ENCODE measurements at places on chromosomes 4 and X.

DNA sequence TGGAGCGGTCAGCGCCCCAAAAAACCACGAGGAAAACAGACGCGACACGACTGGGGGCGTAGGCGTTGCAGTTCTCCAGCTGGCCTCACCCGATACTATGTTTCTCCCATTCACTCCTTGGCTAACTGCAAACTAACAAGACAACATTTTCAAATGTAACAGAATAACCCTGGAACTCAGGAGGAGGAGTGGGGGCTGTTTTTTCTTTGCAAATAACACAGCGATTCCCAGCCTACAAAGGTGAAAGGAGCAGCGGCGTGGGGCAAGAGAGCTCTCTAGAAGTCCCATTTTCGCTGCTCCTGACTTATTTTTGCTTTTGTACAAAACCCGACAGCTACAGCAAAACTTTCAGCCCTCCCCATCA is 1.6 kb downstream of the SOX3 start:
- no peak for DNase-seq

DNA sequence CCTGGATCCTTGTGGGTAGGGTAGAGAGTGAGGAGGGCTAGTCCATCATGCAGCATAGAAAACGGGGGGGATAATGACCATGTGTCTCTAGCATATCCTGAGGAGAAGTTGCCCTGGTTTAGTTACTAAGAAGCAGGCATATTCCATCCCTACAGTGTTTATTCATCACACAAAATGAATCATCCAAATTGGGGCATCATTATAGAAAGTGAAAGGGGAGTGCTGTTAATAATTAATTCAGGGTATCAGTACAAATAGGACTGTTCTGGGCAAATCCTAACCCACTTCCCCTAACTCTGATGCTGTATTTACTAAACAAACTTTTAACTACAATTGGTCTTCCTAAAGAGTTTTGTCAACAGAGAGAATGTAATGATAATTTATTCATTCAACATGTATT is 281.1 kb upstream of the ARX start:
- no peak for DNase-seq

GRCh38 chr4:76485450-76485849 is 50.4 kb downstream of the SHROOM3 start:
- no peak for DNase-seq

DNA sequence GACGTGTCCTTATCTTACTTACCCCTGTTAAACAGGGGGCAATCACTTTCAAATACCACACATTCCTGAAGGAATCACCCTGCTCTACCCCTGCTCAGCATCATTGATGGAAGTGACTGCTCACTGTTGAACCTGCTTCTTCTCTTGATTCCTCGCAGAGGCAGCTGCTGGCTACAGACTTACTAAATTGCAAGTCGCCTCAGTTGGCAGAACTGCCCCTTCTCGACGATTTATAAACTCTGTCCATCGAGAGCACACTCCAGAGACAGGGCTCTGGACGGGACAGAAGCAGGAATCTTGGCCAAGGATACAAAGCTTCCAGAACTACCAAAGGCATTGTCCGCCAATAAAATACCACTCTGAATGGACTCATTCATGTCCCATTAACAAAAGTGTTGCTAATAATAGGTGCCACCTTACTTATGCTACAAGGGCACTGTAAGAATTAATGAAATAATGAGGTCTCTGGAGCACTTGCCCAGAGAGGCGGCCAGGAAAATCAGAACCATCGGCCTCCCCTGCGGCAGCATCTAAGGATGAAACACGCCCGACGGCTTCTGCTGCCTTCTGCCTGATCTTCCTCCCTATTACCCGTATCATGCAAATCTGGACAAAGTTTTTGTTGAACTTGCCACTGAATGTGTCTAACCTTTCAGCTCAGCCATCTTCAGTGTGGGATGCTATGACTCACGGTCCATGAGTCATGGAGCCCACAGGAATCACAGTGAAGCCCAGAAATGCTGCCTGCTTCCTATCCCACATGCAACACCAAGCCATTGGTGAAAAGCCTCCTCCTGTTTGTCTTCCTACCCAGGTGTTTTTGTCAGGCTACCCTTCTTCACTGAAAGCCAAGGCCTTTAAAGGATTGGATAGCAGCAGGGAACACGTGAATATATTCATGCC is 164.9 kb downstream of the MAML3 start:
- DNase-seq: no peak

DNA sequence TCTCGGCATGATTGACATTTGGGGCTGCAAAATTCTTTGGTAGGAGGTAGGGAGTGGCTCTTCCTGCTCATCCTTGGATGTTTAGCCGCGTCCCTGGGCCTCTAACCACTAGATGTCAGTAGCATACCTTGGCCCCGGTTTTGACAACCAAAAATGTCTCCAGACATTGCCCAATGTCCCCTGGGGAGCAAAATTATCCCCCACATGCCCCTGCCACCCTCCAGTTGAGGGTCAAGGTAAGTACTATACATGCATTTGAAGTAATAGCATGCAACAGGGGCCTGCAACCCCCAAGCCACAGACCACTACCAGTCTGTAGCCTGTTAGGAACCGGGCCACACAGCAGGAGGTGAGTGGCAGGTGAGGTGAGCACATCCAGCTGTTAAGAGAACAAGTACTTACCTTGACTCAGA is 17.6 kb upstream of the KIAA1210 start:
- no peak for DNase-seq

GRCh38 chr4:64272432-64272831 is 136.8 kb downstream of the TECRL start:
- no peak for DNase-seq

- DNase-seq: no peak
These were observed 423.8 kb upstream of the FRG1 start for GRCh38 chr4:189516902-189517301.

DNA sequence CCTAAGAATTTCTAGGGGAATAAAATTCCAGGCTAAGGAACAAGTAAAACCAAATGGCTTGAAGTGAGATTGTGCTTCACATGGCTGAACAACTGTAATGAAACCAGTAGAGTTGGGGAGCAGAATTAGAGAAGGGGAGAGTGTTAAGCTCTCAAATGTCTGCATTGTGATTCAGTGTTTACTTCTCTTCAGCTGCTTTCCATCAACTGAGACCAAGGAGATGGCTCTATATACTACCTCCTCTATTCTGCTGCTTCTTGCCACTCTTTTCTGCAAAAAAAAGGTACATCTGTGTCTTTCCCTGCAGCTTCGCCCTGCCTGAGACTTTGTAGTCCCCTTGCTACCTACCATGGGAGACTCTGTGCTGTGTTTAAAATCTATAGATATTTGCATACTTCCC is 73.5 kb downstream of the WDFY3 start:
- DNase-seq: no peak

DNA sequence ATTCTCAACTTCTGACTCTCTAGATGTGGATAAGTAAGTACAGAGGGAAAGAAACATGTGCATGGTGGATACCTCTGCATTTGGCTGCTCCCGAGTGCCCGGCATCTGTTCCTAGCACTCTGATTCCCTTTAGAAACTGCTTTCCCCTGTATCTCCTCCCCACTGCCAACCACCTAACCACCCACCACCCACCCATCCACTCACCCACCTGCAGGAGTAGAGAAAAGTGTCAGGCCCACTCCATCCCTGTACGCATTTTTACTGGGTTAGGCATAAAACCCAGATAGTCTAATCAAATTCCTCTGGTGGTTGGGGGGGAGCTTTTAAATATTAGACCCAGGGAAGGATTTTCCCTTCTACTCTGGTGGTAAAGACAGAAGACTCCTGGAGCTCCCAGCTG is 63.0 kb downstream of the TMEM154 start:
- DNase-seq: no peak

DNA sequence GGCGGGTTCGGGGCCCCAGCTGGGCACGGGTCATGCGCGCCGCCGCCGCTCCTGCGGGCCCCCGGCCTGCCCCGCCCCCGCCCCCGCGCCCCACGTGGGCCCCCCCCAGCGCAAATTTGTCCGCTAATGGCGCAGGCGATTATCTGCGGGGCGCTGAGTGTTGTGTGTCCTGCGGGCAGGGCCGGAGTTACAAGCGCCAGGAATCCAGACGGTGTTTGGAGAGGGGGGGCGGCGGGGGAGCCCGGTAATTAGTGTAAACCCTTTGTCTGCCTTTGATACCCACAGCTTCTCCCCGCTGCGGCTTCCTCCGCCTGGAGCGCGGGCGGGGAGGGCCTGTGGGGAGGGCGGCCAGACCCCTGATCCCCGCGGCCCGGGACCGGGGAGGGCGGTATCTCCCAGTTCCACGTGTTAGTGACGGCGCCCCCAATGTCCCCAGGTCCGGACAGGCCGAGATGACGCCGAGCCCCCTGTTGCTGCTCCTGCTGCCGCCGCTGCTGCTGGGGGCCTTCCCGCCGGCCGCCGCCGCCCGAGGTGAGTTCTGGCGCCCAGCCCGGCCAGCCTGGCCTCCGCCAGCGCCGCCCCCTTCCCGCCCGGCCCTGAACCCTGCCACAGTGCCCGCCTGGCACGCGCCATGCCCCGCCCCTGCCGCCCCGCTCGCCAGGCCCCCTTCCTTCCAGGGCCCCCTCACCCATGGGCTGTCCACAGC is 761 bp downstream of the FGFRL1 start:
- peak; percentile 66 for DNase-seq

GRCh38 chrX:77561372-77561771 is 114.2 kb downstream of the FGF16 start:
- no peak for DNase-seq

- no peak for DNase-seq
These were observed 2.1 kb upstream of the LEF1 start for GRCh38 chr4:108170631-108171338.

GRCh38 chr4:14143892-14144291 is 516.4 kb upstream of the BOD1L1 start:
- DNase-seq: no peak

GRCh38 chr4:113969709-113970334 is 9.6 kb downstream of the ARSJ start:
- DNase-seq: no peak

DNA sequence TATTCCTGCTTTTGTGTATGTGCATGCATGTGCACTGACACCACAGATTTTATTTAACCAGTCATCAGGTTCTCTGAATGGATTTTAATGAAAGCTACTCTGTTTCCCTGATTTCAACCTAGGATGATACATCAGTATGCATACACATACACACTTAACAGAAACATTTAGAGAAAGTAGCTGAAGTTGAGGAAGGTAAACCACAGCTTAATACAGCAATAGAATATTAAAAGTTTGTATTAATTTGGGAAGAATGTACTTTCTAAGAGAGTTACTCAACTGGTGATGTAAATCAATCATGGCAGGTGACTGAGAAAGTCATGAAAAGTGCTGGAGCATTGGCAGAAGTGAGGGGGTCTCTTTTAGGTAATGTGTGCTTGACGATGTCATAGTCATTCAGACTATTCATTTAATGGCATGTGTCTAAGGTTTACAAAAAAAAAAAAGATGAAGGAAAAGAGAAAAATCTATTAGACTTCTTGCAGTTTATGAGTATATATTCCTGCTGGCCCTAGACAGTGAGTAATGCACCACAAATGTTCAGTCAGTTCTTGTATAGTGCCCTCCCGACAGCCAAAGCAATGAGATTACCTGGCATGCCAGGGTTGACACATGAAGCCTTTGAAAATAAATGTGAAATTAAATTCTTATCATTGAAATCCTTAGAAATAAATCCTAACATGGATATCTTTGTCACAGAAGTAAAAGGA is 187.6 kb downstream of the RAPGEF2 start:
- no peak for DNase-seq

DNA sequence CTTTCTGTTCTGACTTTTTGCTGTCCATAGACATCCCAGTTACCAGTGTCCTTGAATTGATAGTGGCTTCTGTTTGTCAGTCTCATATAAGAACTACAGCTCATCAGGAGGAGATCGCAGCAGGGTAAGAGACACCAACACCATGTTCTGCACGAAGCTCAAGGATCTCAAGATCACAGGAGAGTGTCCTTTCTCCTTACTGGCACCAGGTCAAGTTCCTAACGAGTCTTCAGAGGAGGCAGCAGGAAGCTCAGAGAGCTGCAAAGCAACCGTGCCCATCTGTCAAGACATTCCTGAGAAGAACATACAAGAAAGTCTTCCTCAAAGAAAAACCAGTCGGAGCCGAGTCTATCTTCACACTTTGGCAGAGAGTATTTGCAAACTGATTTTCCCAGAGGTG is 30.1 kb downstream of the GUCY1A1 start:
- no peak for DNase-seq

DNA sequence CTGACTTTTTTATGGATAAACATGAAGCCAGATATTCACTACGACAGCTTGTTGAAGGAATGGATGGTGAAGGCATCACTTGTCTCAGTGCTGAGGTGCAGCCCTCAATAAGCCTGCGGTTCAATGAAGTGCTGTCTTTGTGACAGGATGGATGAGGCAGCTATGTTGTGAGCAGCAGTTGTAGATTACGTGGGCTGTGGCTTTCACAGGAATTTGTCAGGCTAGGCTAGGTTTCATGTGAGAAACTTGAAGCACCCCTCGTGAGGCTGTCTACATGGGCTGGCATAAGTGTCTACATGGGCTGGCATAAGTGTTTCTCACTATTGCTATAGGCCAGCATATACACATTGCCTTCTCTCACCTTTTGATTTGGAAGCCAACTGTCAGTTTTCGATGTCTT is 1050.0 kb downstream of the ADGRL3 start:
- no peak for DNase-seq

- DNase-seq: no peak
These were observed 86.9 kb upstream of the NWD2 start for GRCh38 chr4:37157476-37158167.

DNA sequence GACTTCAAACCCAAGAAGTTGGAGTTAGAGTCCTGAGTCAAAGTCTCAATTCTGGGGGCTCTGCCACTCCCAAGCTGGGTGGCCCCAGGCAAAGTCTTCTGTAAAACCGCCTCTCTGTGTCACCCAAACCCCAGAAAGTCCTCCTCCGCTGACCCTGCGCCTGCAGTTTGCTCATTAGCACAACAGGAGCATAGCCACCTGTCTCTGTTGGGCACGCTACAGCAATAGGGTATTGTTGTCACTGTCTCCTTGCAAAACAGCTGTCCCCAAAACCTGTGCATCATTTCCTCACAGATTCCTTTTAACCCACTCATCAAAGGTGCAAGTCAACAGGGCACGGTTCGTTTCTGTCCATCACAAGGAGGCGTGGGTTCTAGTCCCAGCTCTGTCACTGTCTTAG is 8.0 kb upstream of the DGAT2L6 start:
- DNase-seq: no peak

DNA sequence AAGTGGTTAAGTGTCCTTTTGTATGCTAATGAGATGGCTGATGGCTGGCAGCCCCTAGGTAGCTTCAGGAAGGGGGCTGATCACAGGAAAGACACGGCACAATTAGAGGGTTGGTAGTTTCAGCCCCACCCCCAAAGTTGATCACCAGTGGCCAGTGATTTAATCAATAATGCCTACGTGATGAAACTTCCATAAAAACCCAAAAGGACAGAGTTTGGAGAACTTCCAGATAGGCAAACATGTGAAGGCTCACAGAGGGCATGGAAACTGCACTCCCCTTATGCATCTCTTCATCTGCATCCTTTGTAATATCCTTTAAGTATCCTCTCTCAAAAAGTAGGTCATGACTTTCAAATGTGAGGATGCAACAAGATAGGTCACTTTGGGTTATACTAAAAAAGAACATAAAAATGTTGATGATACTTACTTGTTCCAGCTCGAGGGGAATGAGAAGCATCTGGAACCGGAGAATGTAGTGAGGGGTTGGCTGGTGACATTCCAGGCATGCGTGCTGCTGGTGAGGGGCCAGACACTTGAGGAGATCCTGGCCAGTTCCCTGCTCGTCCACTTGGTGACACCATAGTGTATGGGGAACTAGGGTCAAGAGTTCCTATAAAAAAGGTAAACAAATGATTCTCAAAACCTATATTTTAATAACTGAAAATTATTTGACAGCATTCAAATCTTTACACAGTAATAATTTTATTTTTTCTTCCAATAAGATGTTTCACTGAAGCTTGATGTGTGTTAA is 16.7 kb upstream of the CXorf38 start:
- no peak for DNase-seq
